Retina (tissue), 1 donor: ENCODE measurements at places on chromosomes 12 and 14.
A peak's percentile ranks its signal among the peaks of the same experiment; 100 is the strongest.

DNA sequence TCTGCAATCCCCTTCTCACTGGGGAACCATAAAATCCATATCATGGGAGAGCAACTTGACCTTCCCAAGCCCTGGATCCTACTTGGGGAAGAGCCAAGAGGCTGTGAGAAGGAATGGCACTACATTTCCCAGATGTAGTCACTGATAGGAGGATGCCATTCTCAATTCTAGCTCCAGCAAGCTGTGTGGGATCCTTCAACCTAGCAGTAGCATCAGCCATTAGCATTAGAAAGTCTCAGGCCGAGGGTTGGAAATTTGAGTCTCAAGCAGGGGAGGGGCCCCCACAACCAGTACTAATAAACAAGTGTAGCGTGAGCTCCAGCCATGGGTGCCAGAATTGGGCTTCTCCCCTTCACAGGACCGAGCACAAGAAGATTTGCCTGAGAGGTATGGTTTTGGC is 84.3 kb upstream of the NELL2 start:
- no peak for DNase-seq

DNA sequence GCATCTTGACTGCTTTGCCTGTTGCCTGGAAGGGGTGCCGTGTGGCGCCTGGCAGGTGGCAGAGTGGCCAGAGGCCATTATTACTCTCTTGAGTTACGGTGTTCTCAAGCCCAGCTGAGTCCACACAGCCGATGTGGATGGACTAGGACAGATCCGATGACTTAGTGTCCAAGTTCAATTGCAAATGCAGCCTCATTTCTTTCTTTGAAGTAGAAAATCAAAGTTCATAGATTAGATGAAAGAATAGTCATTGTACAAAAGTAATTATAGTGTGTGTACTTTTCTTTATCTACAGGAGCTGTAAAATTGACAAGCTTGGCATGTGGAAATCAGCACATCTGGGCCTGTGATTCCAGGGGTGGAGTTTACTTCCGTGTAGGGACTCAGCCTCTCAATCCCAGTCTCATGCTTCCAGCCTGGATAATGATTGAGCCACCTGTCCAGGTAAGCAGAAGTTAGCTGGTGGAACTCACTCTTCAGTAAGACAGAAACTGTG is 44.7 kb downstream of the ANKRD9 start:
- no peak for DNase-seq

DNA sequence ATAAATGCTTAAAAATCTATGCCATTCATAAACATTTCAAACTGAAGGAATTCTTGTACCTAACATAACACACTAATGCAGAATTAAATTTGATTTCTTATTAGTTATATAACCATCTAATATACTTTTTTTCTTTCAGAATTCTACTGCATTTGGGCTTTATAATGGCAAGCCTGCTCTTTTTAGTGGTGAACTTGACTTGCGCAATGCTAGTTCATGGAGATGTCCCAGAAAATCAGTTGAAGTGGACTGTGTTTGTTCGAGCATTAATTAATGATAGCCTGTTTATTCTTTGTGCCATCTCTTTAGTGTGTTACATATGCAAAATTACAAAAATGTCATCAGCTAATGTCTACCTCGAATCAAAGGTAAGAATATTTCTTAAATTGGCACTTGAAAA is 47.3 kb downstream of the GPR137C start:
- no peak for DNase-seq

DNA sequence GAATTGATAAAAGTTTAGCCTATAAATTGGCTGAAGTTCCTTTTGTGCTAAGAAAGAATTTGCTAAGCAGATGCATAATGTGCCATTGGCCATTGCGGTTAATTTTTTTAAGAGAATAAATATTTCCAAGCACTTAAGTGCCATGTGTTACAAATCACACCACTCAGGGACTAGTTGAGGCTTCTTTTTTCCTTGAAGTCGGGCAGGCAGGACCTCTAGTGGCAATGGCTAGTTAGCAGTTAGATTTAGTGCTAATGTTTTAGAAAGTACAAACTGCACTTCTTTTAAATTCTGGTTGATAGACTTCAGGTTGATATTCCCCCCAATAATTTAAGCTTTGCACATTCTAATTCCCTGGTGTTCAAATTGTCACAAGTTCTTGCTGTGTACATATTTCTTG is 294.3 kb downstream of the APAF1 start:
- peak; percentile 19 for DNase-seq

- no peak for DNase-seq
These were observed 77.8 kb upstream of the POC1B start for GRCh38 chr12:89603678-89604077.

GRCh38 chr14:68232300-68233055 is 412.9 kb downstream of the RAD51B start:
- no peak for DNase-seq

- no peak for DNase-seq
These were observed 67.2 kb downstream of the BTG1 start for GRCh38 chr12:92078167-92079053.

GRCh38 chr12:98420461-98420860 is 94.9 kb upstream of the TMPO start:
- no peak for DNase-seq

DNA sequence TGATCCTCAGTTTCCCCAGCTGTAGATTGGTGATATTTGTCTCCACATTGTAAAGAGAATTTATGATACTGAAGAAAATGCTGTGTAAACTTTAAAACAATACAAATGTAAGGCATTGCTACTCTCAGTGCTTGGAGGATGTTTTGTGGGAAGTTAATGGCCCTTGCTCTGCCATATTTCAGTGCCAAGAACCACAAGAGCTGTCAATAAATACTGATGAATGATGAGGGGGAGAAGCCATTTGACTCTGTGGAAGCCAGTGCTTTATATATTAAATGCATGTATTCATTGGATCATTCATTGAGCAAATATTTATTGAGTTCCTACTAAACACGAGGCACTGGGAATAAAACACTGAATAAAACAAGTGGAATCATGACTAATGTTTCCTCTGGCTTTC is 30.8 kb downstream of the CACNA1C start:
- no peak for DNase-seq

GRCh38 chr12:82672811-82673495 is 13.8 kb upstream of the TMTC2 start:
- no peak for DNase-seq

DNA sequence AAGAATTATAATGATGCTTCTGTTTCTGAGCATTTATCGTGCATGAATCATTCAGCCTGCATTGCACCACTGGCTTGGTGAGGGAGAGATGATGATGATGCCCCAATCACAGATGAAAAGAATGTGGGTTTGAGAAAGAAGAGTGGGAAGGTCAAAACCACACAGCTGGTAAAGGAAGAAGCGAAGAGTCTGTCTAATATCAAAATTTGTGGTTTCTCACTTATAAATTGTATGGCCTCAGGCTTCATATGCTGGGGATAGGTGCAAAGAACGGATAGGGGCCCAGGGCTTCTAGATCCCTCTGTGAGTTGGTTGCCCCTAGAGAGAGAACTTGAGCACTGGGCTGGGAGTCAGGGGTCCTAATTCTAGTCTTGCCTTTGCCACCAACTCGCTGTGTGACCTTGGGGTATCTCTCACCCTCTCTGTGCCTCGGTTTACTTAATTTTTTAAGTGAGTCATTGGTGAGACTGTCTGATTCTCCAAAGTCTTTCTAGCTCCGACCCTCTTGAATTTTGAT is 2.2 kb downstream of the OASL start:
- DNase-seq, result no peak

DNA sequence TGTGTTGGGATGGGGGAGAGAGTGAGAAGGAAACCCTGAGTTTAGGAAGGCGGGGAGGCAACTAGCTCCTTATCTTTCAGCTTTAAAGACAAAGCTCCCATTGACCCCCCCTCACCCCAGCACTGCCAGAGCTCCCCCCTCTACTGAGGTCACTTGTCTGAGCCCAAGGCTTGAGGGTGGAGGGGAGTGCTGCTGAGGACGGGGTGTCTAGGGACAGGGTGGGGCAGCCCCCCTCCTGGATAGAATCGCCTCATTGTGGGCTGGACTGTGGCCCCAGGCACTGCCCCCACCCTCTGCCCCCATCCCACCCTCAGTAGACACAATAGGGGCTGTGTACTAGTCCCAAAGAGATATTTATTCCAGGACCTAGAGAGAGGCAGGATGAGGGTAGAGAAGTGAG is 3.0 kb downstream of the ERBB3 start:
- no peak for DNase-seq

GRCh38 chr12:100197486-100197885 is 3.1 kb upstream of the ACTR6 start:
- DNase-seq, result no peak

GRCh38 chr12:125387206-125387605 is 322.0 kb downstream of the AACS start:
- DNase-seq, result no peak

DNA sequence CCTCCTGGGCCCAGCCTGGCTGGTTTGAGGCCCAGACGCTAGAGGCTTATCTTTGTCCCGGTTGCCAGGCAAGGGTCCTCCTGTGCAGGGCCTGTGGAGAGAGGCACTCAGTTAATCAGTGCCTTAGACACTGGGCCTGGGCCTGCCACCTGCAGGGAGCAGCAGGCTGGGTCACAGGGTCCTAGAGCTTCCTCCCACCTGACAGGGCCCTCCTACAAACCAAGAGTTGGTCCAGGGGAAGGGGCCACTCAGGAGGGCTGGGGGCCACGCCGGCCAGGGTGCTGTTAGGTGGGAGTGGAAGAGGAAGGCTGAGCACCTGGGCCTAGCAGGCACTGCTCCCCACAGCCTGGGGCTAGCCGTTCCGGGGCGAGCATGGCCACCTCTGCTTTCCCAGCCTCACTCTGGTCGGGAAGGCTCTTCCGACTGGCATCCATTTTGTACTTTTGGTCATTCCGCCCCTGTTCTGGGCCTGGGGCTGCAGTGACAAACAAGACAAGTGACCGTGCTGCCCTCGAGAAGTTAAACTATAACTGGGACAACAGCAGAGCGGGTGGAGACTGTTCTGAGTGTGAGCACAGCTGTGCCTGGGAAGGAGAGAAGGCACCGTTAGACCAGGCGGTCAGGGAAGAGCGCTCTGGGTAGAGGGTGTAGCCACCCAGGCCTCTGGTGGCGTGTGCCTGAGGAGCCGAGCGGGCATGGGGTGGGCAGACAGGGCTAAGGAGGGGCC is 27.2 kb downstream of the FBRSL1 start:
- DNase-seq, result no peak

- DNase-seq, result no peak
These were observed 43.4 kb downstream of the PSMA6 start for GRCh38 chr14:35335388-35336092.

GRCh38 chr12:113092607-113093408 is 36.3 kb downstream of the DTX1 start:
- DNase-seq, result no peak

GRCh38 chr14:57480051-57480450 is 13.6 kb downstream of the CCDC198 start:
- DNase-seq, result no peak

DNA sequence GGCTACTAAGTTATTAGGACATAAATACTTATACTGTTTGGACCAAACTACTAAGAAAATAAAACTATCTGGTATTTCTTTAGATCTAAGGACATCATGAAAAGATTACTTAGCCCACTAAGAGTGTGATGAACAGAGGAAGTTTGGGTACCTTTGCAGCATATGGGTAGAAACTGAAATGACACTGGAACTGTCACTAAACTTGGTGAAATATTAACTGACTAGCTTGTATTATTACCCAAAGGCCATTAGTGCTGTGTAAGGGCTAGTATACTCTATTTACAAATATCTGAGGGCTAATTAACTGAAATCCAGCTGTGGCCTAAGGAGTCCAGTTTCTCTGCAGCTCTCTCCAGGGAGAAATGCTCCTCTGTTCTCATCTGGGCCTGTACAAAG is 45.5 kb downstream of the PAWR start:
- no peak for DNase-seq

DNA sequence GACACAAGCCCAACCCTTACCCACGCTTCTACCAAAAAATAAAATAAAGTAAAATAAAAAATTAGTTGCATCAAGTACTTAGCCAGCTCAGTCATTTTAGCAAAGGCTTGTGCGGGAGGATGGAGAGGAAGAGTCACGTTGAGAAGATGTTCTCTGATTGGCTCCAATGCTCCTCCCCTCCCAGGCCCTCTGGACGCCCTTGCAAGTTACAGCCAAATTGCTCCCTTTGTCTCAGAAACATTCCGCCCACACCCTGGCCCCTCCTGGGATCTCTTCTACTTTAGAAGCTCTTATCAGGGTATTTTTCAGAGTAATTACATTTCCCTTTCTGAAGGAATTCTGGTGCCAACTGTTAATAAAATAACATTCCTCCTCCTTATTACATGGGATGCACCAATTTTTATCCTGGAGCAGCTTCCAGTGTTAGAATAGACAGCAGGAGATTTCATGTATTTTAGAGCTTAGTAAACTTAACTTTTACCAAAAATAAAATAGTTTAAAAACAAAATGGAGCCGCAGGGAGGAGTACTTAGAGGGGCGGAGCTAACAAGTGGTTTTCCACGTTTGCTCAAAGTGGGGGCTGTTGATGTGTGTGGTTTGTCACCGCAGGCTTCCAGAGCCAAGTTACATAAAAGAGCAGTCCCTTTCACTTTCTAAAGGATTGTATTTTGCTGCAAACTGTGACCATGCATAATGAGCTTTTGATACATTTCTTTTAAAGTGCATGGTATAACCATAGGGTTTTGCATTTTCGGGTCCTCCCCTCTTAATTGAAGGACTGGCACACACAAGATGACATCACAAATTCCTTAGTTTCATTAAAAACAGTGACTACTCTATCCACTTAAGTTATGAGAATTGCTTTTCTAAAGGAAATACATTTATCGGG is 71.7 kb upstream of the RAP1B start:
- DNase-seq, result no peak
